Activated CD4-positive, alpha-beta T cell treated with anti-CD3 and anti-CD28 coated beads, Interleukin-2, amount 50 U/mL, for 48 hours (primary cell): ENCODE measurements at places on chromosomes 11 and 22.
A peak's percentile ranks its signal among the peaks of the same experiment; 100 is the strongest.

GRCh38 chr11:82909015-82909640, 7.6 kb downstream of the DDIAS start:
- no peak for DNase-seq

DNA sequence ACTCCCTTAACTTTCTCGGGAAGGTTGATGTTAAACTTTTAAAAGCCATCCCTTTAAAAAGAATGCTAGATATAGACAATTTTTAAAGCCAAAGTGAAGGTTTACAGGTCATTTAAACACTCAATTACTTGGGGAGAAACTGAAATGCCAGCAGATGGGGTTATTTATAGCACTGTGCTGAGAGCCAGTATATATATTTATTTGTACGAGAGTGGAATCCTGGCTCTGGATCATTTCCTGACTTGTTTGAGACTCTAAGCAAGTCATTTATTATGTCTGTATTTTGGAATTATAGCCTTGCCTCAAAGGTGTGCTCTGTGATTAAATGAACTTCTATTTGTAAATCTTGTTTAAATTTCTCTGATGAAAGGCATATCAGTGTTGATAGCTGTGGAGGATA, 6.8 kb upstream of the ZBED5 start:
- no peak for DNase-seq

DNA sequence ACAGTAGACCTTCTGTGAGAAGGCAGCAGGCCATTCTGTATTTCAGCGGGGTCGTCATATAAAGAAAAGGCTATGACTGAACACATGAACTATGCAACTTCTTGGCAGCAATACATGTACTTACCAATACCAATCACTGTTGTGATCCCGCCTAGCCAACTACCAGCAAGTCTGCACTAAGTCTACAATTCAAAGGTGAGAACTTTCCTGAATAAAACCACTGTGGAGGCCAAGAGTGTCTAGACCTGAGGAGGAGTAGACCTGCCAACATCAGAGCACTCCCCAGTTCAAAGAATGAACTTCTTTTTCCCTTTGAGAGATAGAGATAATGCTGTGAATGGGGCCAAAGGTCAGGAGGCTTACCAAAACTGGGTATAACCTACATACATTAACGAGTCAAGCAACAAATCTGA, 108.2 kb downstream of the SIK3 start:
- no peak for DNase-seq

GRCh38 chr11:14417186-14417585, 58.2 kb upstream of the RRAS2 start:
- no peak for DNase-seq

DNA sequence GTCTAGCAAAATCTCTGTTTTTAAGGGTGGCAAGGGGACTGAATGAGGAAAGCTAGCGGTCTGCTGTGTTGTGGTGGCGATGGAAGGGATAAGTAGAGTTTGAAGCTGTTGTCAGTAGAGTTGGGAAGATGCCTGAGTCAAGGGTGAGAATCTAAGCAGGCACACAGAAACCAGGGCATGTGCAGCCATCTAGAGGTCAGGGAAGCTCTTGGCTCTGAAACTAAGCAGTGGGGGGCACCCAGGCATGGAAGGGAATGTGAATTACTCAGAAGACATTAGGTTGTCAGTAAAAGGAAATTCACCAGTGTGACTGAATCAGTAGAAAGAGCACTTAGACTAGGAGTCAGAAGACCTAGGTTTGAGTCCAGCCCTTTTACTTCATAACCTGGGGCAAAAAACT, 15.4 kb downstream of the BMAL1 start:
- no peak for DNase-seq

DNA sequence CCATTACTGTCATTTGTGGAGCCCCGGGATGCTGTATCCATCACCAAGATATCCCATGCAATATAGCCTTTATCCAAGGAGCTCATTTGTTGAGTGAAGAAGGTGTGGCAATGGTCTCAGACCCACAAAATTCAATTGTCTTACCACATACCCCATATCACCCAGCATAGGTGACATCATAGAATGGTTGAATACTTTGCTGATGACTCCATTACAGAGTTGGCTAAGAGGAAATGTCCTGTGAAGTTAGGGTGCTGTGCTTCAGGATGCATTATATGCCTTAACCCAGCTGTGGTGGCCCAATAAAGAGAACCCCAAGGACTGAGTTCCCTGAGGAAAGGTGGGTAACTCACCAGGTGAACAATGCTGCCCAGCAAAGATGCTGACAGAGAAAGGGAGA, 113.7 kb downstream of the EFCAB6 start:
- no peak for DNase-seq

GRCh38 chr22:28792491-28793383, 7.6 kb downstream of the XBP1 start:
- no peak for DNase-seq

DNA sequence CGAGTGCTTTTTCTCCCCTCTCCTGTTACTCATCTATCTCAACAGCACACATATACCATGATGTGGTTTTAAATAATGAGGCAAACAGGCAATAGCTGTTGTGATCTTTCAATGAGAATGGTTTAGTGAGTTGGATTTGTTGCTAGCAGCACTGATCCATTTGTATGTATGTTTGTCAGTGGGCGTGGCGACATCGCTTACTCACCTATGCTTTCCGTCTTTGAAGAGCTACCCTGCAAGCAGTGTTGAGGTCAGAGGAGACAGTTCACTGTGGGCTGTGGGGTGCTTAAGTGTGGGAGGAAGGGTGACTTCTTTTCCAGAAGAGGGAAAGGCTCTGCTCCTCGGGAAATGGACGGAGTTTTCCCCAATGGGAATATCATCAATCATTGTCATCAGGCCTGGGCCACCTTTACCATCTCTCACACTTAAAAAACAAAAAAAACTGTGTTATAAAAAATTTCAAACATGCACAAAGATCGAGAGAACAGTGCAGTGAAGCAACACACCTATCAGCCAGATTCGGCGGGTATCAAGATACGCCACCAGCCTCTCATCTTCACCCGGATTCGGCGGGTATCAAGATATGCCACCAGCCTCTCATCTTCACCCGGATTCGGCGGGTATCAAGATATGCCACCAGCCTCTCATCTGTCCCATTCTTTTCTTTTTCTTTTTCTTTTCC, 83.8 kb downstream of the TBC1D22A start:
- peak; percentile 12 for DNase-seq

GRCh38 chr22:31020334-31020733, 51.3 kb downstream of the TUG1 start:
- no peak for DNase-seq

GRCh38 chr11:64053699-64054098, 18.0 kb downstream of the FLRT1 start:
- DNase-seq = no peak

DNA sequence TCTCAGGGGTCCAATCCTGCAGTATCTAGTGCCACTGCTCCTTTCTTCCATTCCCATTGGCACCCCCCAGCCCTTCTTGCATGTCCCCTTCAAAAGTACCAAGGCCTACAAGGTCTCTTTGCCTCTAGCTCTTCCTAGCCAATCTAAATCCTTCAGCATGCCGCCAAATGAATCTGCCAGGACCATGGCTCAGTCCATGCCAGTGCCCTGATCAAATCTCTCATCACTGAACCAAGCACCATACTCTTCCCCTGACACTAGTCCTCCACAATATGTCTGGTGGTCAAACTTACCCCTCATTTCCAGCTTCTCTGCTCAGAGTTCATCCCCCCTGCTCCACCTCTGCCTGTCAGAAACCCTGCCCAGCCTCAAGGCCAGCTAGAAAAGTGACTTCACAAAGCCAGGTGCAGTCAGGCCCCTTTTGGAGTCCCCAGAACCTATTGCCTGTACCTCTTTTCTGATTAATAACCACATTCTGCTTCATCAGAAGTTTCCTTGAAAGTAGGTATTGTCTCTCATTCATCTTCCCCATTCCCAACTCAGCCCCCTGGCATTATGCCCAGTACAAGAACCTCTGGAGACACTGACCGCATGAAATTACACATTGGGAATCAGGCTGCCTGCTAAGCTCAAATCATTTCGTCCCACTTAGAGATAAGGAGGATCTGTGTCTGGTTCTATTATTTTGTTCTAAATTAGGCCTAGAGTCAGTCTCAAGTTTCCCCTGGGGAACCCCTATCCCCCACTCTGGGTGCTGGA, 11.4 kb downstream of the FEN1 start:
- DNase-seq = no peak

DNA sequence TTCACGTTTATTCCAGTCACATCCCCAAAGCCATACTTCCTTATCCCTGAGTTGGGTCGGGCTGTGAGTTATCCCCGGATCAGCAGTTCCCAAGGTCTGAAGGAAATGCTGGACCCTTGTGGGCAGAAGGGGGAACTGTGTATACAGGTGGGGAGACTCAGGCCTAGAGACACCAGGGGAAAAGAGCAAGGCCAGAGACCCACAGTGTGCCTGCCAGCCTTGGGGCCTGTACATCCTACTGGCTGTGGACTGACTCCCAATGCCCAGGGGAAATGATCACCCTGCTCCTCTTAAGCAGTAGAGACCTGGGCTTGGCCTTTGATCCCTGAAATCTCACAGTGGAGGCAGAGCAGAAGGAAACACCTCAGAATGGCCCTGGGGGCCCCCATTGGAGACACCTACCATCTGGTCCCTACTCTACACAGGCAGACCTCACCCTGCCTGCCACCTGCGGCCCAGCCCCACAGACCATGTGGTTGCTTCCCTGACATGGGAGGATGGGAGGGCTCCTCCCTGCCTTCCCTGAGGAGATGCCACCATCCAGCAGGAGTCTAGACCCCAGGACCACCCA, 1.3 kb downstream of the SELENOM start:
- DNase-seq = no peak

GRCh38 chr11:39443424-39444022, 2015.9 kb downstream of the LRRC4C start:
- no peak for DNase-seq

- no peak for DNase-seq
Observed at GRCh38 chr22:49694462-49695260, 133.0 kb downstream of the BRD1 start.

- no peak for DNase-seq
Observed at GRCh38 chr11:1101318-1102089, 26.8 kb downstream of the MUC2 start.

GRCh38 chr11:117144477-117145392, 648 bp downstream of the PAFAH1B2 start:
- DNase-seq = peak; percentile 41

GRCh38 chr22:44379817-44380755, 67.3 kb upstream of the SHISAL1 start:
- no peak for DNase-seq

DNA sequence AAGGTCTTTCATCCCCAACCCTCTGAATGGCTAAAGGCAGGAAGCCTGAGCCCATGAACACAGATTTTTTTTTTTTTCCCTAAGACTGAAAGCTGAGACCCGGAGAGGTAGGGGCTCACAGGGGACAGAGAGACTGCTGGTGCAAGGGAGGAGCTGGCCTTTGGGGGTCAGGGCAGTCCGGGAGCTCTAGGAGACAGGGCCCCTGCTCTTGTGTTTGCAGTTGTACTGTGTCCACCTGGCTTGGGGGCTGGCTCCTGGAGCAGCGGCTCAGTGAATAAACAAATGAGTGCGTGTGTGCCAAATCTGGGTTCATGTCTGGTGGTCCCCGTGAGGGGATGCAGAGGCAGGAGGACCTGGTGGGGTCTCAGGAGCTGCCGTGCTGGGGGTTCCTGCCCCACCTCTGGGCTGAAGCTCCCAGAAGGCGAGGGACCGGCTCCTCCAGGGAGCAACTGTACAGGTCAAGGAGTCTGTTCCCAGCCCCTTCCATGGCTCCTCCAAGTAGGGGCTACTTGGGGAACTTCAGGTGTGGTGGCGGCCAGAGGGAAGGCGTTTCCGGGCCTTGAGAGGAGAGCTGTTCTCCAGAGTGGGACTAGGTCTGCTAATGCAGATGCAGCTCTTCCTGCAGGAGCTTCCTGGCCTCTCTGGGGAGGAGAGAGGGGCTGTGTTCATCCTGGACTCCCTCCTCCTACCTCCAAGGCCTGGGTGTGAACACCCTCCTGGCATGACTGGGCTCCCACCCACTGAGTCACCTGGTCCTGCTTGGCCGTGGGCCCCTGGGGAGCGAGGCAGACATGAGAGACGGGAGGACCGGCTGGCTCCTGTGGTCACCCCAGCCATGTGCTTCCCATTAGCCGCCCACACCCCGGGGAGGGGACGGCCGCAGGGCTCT, 57.6 kb downstream of the FBXO7 start:
- no peak for DNase-seq

- no peak for DNase-seq
Observed at GRCh38 chr22:38213319-38213989, 11.7 kb downstream of the MAFF start.

DNA sequence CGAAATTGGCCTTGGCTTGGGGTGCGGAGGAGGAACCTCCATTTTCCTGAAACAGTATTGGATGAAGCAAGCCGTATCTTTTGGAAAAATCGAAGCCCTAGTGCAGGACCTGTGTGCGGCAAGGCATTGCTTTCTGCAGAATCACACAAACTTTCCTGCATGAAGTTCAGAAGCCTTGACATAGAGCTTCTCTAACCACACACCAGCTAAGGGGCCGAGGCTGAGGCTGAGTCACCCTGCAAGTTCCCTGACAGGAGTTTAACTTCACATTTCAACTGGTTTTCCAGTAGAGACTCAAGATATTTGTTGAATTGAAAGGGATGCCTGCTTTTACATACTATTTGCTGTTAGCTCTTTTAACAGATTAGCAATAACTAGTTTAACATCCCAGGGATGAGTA, 67.8 kb downstream of the TCF20 start:
- DNase-seq = peak; percentile 59

- DNase-seq = no peak
Observed at GRCh38 chr11:13105237-13105844, 96.2 kb downstream of the RASSF10 start.

DNA sequence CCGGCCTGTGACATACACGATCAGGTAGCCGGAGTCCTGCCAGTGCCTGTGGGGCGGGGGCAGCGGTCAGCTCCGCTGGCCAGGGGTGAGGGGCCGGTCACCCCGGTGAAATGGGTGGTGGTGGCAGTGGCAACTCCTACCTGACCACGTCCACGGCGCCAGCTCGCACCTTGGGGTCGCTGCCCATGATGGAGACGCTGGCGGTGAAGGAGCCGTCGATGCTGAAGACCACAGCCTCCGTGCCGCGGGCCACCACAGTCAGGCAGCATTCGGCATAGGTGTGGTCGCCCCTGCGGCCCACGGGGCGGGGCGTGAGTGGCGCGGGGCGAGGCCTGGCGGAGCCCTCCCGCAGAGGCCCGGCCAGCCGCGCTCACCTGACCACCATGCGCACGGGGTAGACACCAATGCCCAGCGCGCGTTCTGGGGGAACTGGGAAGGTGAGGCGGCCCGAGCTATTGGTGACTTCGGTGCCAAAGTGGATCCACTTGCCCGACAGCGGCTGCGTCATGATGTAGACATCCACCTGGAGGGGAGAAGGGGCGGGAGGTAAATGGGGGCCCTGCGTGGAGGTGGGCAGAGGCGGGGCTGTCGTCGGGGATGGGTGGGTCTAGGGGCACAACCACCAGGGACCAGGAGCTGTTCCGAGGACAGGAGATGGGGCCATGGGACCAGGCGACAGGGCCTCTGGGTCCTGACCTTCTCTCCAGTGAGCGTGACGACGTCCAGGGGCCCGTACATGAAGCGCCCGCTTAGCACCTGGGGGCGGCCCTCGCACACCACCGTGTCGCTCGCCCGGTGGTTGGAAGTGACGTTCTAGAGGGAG, 10.9 kb downstream of the AIP start:
- no peak for DNase-seq
